ENCODE measurements at places on chromosomes 7 and 10. TPM values are rescaled to one million over a fixed set of nuclear protein-coding genes. Genes with fewer than 3 reads are reported as not detected.

ZNF467 gene
- 0.73 TPM for total RNA-seq

MOGAT3 gene
- total RNA-seq, result not detected

AGAP4 gene
- 6.3 TPM for total RNA-seq

FRAT2 gene
- 5.8 TPM for total RNA-seq

HOXA9 gene
- total RNA-seq, result 0.15 TPM

TRIM50 gene
- not detected for total RNA-seq

CALCR gene
- not detected for total RNA-seq

RPEL1 gene
- under 0.01 TPM for total RNA-seq

NKX2-3 gene
- total RNA-seq, result not detected

All from smooth muscle cell of trachea (primary cell).